Heart right ventricle (tissue), 16 donors: ENCODE measurements at places on chromosomes 2 and 18. TPM values are rescaled to one million over a fixed set of nuclear protein-coding genes. Genes with fewer than 3 reads are reported as not detected.

- H3K27ac ChIP-seq: no peak overlapping the region
- H3K4me3 ChIP-seq: no peak overlapping the region
Measured at GRCh38 chr2:23465936-23466335, 81.0 kb downstream of the KLHL29 start.

DNA sequence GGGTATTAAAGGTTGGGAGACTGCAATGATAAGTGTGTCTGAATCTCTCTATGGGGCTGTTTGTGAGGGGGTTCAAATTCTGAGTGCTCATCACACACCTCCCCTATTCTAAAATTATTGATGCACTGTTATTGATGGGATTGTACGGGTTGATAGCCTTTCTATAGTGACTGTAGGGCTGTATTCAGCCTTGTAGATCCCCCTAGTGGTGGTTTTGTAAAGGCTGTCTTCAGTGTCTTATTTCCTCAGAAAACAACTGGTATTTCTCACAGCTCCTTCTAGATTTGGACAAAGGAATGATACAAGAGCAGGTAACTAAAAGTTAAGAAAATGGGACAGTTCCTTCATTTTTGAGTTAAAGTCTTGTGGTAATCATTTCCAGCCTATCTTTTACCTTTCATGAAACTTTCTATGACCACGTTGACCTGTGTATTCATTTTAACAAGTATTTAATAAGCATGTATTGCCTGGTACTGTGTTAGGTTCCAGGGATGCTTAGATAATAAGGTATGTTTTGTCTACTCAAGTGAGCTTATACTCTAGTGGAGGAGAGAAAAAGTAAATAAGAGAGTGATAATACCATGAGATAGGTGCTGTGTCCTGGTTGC, 21.2 kb downstream of the SMAD4 start:
- H3K4me1 ChIP-seq: peaks cover 11% of the 10 kb centered on the region
- H3K4me3 ChIP-seq: no peak overlapping the region
- H3K27me3 ChIP-seq: no peaks in the 10 kb centered on the region
- H3K36me3 ChIP-seq: peaks cover 52% of the 10 kb centered on the region
- DNase-seq: no peak

GRCh38 chr18:60329131-60329530, 43.4 kb downstream of the MC4R start:
- no peak overlapping the region for H3K4me3 ChIP-seq
- no peak overlapping the region for H3K27ac ChIP-seq
- no peak for DNase-seq
- no peaks in the 10 kb centered on the region for H3K36me3 ChIP-seq
- H3K27me3 ChIP-seq: no peaks in the 10 kb centered on the region

DNA sequence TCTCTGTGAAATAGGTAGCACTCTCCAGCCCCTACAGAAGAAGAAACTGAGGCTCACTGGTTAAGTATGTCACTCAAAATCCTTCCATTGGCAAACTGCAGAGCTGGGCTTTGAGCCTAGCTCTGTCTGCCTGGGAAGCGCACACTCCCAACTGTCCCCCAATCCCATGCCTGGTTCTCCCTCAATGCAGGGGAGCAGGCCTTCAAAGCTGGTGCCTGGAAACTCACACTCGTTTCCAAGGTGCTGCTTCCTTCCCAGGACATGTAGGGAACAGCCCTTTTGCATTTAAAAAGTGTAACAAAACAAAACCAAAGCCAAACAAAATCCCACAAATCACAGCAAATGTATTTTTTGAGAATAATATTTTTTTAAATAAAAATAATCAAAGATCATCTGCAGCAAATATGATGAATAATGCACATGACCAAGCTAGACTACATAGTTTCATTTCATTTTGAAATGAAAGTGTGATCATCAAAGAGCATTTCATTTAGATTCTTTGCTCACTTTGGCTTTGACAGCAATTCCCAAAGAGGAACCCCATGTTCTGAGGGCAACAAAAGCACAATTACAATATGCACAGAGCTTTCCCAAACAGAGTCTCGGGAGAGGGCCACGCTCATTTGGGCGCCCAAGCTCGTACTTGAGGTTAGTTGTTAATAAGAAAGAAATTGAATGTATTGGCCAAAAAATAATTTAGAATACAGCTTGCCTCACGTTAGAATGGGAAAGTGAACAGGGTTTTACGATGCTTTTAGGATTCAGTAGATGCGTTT, 96.7 kb upstream of the ACKR3 start:
- no peak overlapping the region for H3K4me3 ChIP-seq
- no peaks in the 10 kb centered on the region for H3K36me3 ChIP-seq
- no peaks in the 10 kb centered on the region for H3K27me3 ChIP-seq

DNA sequence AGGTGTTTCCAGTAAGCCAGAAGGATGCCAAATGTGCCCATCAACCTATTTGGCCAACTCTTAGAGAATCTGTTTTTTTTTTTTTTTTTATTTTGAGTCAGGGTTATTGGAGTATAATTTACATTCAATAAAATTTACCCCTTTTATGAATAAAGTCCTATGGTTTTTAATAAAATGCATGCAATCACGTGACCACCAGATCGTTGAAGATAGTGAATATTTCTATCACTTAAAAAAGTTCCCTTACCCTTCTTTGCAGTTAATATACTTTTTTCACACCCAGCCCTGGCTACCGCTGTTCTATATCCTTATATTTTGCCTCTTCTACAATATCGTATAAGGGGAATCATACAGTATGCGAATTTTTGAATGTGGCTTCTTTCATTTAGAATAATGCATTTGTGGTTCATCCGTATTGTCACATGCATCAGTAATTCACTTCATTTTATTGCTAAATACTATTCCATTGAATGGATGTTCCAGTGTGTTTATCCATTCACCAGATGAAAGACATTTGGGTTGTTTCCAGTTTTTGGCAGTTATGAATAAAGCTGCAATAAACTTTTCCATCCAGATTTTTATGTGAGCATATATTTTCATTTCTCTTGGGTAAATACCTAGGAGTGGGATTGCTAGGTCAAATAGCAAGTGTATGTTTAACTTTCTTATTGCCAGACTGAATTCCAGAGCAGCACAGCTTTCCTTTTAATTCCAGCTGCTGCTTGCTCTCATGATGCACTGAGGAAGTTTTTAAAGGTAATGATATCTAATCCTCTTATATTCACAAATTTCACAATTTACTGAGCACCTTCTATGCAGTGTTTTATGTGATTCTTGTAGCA, 156.3 kb upstream of the NT5C1B start:
- no peak for DNase-seq
- no peak overlapping the region for H3K27ac ChIP-seq
- no peaks in the 10 kb centered on the region for H3K36me3 ChIP-seq

MEIS1 gene
- total RNA-seq: 24.8 TPM

TUBB8B gene
- not detected for total RNA-seq
